ENCODE measurements at places on chromosomes 12 and 14. TPM values are rescaled to one million over a fixed set of nuclear protein-coding genes. Genes with fewer than 3 reads are reported as not detected.

Gene SLC5A8
- not detected for total RNA-seq

DNA sequence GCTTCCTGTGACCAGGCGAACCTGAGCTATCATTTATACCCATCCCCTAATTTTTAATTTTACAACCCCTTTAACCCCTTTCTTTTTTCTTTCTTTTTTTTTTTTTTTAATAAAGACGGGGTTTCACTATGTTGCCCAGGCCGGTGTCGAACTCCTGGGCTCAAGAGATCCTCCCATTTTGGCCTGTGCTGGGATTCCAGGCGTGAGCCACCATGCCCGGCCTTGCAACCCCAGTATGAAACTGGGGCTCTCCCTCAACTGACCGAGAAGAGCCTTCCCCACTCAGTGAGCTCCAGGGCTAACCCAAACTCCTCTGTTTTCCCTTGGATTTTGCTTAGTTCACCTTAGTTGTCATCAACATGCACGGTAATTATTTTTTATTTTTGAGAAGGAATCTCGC is 992 bp downstream of the CPSF2 start:
- H3K27me3 ChIP-seq = no peaks in the 10 kb centered on the region
- peak overlapping the region; percentile 100 for H3K27ac ChIP-seq
- H3K4me3 ChIP-seq = peak overlapping the region; percentile 100
- peaks cover 59% of the 10 kb centered on the region for H3K36me3 ChIP-seq
- H3K4me1 ChIP-seq = peaks cover 37% of the 10 kb centered on the region

Gene MLXIP
- total RNA-seq = 41.4 TPM

DNA sequence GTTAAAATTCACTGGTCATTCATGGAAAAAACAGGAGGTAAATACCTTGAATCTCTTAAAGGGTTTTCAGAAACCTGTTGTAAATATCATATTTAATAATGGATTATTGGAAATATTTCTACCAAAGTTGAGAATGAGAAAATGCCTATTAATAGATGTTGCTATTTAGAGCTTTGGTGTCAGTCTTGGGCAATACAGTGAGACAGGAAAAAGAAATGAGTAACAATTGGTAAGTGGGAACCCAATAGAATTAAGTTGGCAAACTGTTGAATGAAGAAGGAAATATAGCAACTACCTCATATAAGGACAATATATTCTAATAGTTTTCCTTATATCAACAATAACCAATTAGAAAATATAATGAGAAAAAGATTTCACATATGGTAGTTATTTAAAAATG is 78.0 kb downstream of the ATF7IP start:
- no peak for DNase-seq
- H3K27ac ChIP-seq = no peak overlapping the region
- peaks cover 82% of the 10 kb centered on the region for H3K36me3 ChIP-seq
- H3K27me3 ChIP-seq = no peaks in the 10 kb centered on the region

DNA sequence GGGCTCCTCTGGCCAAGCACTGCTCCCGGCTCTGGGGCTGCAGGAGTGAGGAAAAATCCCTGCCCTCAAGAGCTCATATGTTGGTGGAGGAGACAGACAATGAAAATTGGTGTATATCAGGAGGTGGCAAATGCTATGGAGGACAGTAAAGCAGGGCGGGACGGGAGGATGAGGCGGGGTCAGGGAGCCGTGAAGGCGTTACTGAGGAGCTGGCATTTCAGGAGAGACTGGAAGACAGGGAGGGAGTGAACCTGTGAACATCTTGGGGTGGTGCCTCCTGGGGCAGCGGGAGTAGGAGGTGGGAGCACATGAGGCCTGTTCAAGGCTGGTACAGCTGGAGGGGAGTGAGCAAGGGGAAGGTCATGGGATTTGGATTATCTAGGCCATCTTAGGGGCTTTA is 26.6 kb downstream of the TSPAN9 start:
- DNase-seq = no peak
- no peak overlapping the region for H3K4me3 ChIP-seq
- H3K27me3 ChIP-seq = no peaks in the 10 kb centered on the region
- H3K4me1 ChIP-seq = no peaks in the 10 kb centered on the region

GRCh38 chr14:60656686-60657455 is 7.6 kb upstream of the SIX1 start:
- peaks cover 83% of the 10 kb centered on the region for H3K27me3 ChIP-seq
- no peak overlapping the region for H3K27ac ChIP-seq
- H3K4me1 ChIP-seq = peaks cover 28% of the 10 kb centered on the region
- H3K36me3 ChIP-seq = peaks cover 6% of the 10 kb centered on the region

Gene LYZ
- total RNA-seq = not detected

DNA sequence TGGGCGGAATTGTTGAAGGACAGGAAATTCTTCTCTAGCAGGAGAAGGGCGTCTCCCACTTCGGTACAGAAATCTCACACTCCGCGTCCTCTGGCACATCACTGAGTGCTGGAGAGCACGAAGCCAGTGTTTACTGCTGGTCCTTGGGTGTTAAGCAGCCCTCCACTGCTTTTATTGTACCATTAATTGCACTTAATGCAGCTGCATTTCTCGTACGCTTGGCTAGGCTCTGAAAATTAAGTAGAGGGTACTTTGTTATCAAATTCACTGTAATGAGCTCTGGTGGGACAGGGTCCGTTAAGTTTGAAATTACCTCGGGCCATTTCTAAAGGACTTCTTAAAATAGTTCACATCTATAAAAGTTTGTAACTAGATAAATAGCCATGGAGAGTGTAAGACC is 411.2 kb downstream of the NPAS3 start:
- no peak for DNase-seq
- H3K4me3 ChIP-seq = no peak overlapping the region
- no peaks in the 10 kb centered on the region for H3K36me3 ChIP-seq
- H3K27me3 ChIP-seq = no peaks in the 10 kb centered on the region

GRCh38 chr12:25929142-25929541 is 29.3 kb upstream of the RASSF8 start:
- no peak for DNase-seq
- H3K4me3 ChIP-seq = no peak overlapping the region
- no peaks in the 10 kb centered on the region for H3K27me3 ChIP-seq
- no peak overlapping the region for H3K27ac ChIP-seq

Gene KRT73
- not detected for total RNA-seq

GRCh38 chr14:65976761-65977404 is 509.3 kb upstream of the CCDC196 start:
- no peaks in the 10 kb centered on the region for H3K4me1 ChIP-seq
- H3K27me3 ChIP-seq = peaks cover 14% of the 10 kb centered on the region
- no peaks in the 10 kb centered on the region for H3K36me3 ChIP-seq

- H3K27ac ChIP-seq = no peak overlapping the region
- no peaks in the 10 kb centered on the region for H3K27me3 ChIP-seq
- no peak overlapping the region for H3K4me3 ChIP-seq
- H3K36me3 ChIP-seq = no peaks in the 10 kb centered on the region
- H3K4me1 ChIP-seq = no peaks in the 10 kb centered on the region
Observed at GRCh38 chr14:104151566-104152245, 13.3 kb downstream of the KIF26A start.

Gene B3GNT4
- total RNA-seq = 1.0 TPM

Gene LMBR1L
- total RNA-seq = 47.1 TPM

- H3K4me3 ChIP-seq = no peak overlapping the region
- H3K27ac ChIP-seq = no peak overlapping the region
- H3K36me3 ChIP-seq = no peaks in the 10 kb centered on the region
- no peaks in the 10 kb centered on the region for H3K4me1 ChIP-seq
- DNase-seq = no peak
Observed at GRCh38 chr12:22615963-22616501, 8.9 kb upstream of the ETNK1 start.

Gene NUP107
- total RNA-seq = 106 TPM

- peaks cover 22% of the 10 kb centered on the region for H3K4me1 ChIP-seq
- H3K27ac ChIP-seq = peak overlapping the region; percentile 78
- no peaks in the 10 kb centered on the region for H3K27me3 ChIP-seq
- DNase-seq = peak; percentile 19
Observed at GRCh38 chr12:94109160-94109559, 39.2 kb upstream of the PLXNC1 start.

- no peak for DNase-seq
- no peaks in the 10 kb centered on the region for H3K27me3 ChIP-seq
- H3K4me3 ChIP-seq = no peak overlapping the region
- no peak overlapping the region for H3K27ac ChIP-seq
Observed at GRCh38 chr14:93040982-93041381, 74.7 kb downstream of the ITPK1 start.

Gene C12orf42
- not detected for total RNA-seq

DNA sequence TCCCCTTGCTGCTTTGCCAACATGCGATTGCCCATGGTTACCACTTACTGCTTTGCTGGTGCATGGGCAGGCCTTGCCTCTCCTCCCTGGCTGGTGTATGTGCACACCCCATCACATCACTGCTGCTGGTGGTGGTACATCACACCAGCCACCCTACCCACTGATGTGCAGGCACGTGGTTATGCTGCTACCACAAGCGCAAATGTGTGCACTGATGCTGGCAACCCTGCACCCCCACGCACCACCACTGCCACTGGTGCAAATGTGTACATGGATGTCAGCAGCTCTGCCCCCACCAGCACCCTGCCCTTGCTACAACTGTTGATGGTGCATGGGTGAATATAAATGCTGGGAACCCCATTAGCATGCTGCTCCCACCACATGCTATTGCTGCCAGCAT is 261.7 kb downstream of the AEBP2 start:
- no peaks in the 10 kb centered on the region for H3K27me3 ChIP-seq
- no peak for DNase-seq
- H3K4me1 ChIP-seq = peaks cover 2% of the 10 kb centered on the region
- no peak overlapping the region for H3K4me3 ChIP-seq

DNA sequence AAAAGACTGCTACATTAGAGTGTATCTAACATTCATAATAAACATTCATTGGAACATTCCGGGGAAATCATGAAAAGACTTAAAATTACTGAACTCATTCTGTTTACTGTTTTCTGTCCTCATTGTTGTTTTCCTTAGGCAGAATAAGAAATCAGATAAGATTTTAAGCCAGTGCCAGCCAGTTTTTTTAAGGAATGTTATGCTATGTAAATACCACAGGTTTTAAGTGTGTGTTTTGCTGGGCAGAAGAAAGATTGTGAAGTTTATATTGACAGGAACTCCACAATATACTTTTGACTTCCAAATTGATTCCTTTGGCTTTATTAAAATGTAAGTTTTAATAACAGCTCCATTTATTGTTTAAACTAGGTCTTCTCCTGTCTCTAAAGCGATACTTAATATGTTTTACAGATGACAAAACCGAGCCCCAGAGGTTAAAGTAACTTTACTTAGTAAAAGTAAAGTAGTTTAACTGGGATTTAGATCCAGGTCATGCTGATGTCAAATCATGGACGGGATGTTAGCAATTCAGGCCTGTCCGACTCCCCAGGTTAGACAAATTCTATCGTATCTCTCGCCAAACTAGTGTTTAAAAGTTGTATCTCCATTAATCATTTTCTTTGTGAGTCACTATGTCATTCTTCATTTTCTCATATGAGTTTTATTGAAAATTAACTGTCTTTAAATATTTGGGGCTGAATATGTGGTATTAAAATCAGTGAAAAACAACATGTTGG is 1.7 kb downstream of the LARP4 start:
- DNase-seq = no peak
- peaks cover 32% of the 10 kb centered on the region for H3K36me3 ChIP-seq
- peaks cover 24% of the 10 kb centered on the region for H3K4me1 ChIP-seq

DNA sequence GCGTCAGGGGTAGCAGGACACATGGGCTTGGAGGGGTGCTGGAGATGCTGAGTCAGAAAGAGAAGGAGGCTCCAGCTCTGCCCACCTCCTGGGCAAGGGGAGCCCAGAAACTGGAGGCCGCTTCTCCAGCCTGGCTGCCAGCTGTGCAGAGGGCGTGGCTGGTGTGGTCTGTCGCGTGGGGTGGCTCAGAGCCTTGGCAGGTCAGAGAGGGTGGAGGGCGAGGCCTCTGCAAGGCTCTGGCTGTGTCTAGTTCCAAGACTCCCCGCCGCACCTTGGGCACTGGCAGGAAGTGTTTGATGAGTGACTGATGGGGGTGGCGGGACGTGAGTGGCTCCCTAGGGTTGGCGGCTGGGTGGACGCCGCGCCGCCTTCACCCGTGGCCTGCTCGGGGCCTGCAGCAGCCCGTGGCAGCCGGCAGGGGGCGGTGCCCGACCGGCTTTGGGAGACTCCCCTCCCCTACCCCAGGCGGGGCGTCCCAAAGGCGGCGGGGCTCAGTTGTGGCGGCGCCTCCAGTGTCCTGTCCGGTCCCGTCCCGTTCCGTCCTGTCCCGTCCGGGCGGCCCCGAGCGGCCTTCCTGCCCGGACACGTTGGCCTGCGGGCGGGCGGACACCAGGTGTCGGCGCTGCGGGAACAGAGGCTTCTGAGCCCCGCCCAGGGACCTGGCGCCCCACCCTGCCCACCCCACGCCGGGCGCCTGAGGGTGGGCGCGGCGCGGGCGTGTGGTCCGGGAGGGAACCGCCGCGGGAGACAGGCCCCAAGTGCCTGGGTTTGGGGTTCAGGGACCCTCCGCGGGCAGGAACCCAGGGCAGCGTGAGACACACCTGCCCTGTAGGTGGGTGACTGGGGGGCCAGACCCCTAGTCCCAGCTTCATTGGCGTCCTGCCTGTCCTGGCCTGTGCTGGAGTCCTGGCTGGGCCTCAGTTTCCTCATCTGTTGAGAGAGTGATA is 39.7 kb downstream of the KRT80 start:
- no peak overlapping the region for H3K4me3 ChIP-seq
- H3K27me3 ChIP-seq = peaks cover 6% of the 10 kb centered on the region
- no peaks in the 10 kb centered on the region for H3K36me3 ChIP-seq
- peak; percentile 64 for DNase-seq
- H3K4me1 ChIP-seq = peaks cover 7% of the 10 kb centered on the region

- no peaks in the 10 kb centered on the region for H3K36me3 ChIP-seq
- peak overlapping the region; percentile 50 for H3K27ac ChIP-seq
- H3K4me1 ChIP-seq = peaks cover 44% of the 10 kb centered on the region
- no peaks in the 10 kb centered on the region for H3K27me3 ChIP-seq
- DNase-seq = peak; percentile 52
Observed at GRCh38 chr12:98399532-98399931, 115.9 kb upstream of the TMPO start.

Gene CCDC177
- total RNA-seq = not detected

- H3K27me3 ChIP-seq = no peaks in the 10 kb centered on the region
- H3K4me1 ChIP-seq = peaks cover 81% of the 10 kb centered on the region
- H3K36me3 ChIP-seq = peaks cover 39% of the 10 kb centered on the region
Observed at GRCh38 chr12:104495786-104496185, 39.0 kb downstream of the CHST11 start.

DNA sequence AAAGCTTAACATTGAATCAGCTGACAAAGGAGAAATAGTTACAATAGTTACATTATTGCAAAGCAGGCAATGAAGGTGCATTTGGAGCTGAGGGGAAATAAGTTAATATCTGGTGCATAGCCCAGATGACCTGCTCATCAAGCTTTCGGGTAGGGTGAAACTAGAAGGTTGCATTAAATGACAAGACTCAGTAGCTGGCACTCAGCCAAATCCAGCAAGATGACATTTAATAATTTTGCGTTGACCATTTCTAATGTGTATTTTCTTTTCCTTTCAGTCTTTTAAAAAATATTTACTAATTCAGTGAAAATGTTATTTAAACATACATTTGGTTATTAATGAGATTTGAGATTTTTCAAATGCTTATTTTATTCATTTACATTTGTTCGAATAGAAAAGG is 188.6 kb downstream of the SLC5A8 start:
- H3K36me3 ChIP-seq = no peaks in the 10 kb centered on the region
- no peak overlapping the region for H3K27ac ChIP-seq
- H3K27me3 ChIP-seq = no peaks in the 10 kb centered on the region
- DNase-seq = no peak

Gene NYNRIN
- 0.34 TPM for total RNA-seq

GRCh38 chr12:44225149-44225510 is 389.2 kb downstream of the TMEM117 start:
- no peak overlapping the region for H3K4me3 ChIP-seq
- no peaks in the 10 kb centered on the region for H3K4me1 ChIP-seq
- no peak overlapping the region for H3K27ac ChIP-seq
- no peak for DNase-seq
- no peaks in the 10 kb centered on the region for H3K27me3 ChIP-seq

Gene CD163L1
- not detected for total RNA-seq

Data from activated T-helper 2 cell treated with anti-CD3 and anti-CD28 coated beads, Interferon-gamma antibody, Interleukin-2, Interleukin-4, amounts not matched to agents 10 μg/mL and 5 μg/mL and 100 μg/mL, durations not matched to agents 14 hours and 24 hours and 36 hours (primary cell).